ENCODE measurements at places on chromosomes 11 and 22.
A peak's percentile ranks its signal among the peaks of the same experiment; 100 is the strongest.

DNA sequence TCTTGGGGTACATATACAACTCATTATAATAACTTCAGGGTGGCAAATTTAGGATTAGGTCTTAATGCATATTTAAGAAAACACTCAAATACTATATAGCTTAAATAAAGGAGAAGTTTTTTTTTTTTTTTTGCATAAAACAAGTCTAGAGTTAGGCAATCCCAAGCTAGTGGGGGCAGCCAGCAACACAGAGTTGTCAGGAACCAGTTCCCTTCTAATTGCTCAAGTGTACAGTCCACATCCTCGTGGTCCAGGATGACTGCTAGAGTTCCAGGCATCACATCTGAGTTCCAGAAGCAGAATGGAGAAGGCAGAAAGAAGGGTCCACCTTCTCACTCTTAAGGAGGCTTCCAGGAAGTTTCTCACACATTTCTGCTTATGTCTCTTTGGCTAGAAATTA is 261.9 kb upstream of the PLET1 start:
- DNase-seq, result no peak

DNA sequence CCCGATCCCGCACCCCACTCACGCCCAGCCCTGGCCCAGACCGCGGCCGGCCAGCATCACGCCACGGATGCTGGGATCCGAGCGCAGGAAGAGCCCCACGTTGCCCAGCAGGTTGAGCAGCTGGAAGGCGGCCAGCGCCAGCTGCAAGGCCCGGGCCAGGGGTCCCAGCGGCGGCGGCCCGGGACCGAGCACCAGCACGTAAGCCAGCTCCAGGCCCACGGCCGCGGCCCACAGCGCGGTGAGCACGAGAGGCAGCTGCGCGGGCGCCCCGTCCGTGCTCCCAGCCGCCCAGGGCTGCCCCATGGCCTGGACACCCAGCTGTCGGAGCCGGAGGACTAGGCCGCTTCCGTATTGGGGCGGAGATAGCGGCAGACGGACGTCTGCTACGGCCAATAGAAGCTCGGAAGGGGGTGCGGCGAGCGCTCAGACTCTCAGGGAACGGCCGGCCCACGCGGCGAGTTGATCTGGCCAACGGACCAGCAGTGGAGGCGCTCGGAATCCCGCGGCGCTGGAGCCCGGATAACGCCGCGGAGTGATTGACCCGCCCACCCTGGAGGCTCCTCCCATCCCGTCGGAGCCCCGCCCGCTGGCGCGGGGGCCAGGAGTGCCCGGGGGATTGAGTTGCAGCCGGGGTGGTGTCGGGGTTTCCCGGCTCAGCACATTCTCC is at the start of gene ZDHHC24:
ZDHHC24 (minus strand) TSS at position 348 of the 667 bp plus-strand sequence; CDS start at position 303, 45 bp downstream.
- peak; percentile 93 for DNase-seq

DNA sequence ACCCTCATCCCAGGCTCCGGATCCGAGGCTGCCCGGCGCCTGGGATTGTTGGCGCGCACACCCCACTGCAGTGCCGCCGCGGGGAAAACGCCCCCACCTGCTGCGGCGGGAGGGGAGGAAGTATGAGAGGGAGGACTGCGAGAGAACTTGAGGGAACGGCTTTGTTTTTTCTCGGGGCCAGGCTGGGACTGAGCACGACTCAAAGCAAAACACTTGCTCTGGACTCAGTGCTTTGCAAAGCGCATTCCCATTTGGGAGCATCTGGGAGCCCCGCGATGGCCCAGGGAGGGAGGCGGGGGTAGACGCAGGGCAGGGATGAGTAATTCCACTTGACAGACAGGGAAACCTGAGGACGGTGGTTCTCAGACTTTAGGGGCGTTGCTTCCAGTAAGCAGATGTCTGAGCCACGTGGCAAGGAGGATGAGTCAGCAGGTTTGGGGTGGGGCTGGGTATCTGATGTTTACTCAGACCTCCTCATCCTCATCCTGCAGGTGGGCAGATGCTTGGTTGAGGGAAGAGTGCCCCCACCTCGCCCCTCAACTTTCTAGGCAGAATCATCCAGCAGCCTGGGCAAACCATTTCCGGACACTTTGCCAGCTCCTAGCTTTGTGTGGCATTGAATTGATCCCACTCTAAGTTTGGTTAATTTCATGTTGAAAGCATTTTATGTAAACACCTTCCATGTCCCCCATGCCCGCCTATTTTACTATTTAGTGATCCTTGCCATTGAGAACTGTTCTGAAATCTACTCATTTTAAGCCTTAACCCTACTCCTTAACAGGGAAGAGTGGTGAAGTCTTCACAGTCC is 1.5 kb downstream of the MIAT start:
- peak; percentile 82 for DNase-seq

DNA sequence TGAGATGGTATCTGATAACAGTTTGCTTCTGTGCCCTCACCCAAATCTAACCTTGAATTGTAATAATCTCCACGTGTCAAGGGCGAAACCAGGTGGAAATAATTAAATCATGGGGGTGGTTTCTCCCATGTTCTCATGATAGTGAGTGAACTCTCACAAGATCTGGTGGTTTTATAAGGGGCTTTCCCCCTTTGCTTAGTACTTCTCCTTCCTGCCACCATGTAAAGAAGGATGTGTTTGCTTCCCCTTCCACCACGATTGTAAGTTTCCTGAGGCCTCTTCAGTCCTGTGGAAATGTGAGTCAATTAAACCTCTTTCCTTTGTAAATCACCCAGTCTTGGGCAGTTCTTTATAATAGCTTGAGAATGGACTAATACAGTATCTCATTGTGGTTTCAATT is 8.5 kb upstream of the OVCH2 start:
- DNase-seq, result no peak

DNA sequence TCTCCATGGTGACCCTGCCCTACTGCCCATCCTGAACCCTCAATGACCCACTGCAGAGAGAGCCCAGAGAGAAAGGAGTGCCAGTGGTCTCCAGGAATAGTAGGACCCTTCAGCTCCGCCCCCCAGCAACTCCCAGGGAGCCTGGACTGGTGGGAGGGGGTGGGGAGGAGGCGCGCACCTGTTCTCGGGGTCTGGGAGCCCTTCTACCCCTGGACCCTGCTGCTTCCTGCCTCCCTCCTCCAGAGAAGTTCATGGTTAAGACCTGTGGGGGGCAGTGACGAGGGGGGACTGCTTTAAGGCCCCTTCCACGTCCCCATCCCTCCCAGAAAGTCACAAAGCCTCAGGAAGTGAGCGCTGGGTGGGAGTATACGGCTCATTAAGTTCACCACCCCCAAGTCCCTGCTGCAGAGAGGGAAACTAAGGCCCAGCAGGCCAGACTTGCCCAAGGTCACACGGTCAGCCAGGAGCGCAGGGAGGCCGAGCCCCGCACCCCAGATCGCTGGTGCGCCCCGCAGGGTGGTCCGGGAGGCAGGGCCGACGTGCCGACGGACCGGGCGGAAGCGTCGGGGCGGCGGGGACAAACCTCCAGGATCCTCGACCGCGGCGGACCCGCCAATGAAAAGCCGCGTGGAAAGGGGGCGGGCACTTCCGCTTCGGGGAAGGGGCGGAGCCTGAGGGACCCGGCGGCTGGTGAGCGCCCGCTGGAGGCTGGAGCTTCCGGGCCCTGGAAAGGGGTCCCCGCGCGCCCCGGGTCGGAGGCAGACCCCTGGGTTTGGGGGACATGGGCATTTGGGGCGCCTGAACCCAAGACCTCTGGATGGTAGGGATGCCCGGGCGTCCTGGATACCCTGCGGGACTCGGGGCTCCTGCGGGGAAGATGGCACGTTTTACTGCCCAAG is at the start of the genes NUDT22 and TRPT1:
NUDT22 (plus strand) TSS at position 667 of the 899 bp plus-strand sequence. CDS start 379 bp downstream, outside the sequence.
TRPT1 (minus strand) TSS at position 579 of the 899 bp plus-strand sequence; CDS start at position 253, 326 bp downstream.
- DNase-seq, result peak; percentile 15

DNA sequence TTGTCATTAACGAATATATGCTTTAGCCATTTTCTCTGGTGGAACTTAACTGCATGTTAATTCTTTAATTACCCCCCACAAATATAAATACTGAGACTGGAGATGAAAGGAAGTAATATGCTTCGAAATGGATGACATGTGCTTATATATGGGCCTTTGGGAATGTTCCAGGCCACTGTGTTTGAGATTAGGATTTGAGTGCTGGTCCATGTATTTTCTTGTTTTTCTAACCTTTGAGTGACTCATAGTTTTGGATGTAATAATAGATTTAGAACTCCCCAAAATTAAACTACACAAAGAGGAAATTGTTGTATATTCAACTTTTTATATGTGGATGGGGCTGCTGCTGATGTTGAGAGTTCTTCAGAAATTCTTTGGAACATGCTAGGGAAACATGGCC is 54.2 kb downstream of the EXT2 start:
- no peak for DNase-seq

DNA sequence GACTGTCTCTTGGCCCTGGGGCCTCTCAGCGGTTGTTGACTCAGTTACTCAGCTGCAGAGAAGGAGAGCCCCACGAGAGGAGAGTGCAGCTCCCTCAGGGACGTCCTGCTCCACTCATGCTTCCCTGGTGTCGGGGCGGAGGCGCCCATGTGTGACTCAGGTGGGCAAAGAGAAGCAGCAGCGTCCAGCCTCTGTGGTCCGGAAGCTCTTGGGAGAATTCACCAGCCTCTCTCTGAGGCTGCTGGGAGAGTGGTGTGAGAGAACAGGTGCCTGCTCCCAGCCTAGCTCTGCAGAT is 25.7 kb downstream of the GLB1L2 start:
- DNase-seq, result no peak

GRCh38 chr11:125110506-125110905 is 920 bp downstream of the TMEM218 start:
- no peak for DNase-seq

DNA sequence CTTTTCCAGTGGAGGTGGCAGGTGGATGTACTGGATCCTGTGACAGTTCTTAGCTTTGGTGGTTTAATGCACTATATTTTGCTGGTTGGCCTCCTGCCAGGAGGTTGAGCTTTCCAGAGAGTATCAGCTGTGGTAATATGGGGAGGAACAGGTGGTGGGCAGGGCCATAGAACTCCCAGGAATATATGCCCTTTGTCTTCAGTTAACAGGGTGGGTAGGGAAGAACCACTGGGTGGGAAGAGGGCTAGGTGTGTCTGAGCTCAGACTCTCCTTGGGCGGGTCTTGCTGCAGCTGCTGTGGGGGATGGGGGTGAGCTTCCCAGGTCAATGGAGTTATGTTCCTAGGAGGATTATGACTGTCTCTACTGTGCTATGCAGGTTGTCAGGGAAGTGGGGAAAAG is 203.8 kb downstream of the DLG2 start:
- DNase-seq, result no peak
